BJ (cell line): ENCODE measurements at places on chromosomes 2 and 18.

DNA sequence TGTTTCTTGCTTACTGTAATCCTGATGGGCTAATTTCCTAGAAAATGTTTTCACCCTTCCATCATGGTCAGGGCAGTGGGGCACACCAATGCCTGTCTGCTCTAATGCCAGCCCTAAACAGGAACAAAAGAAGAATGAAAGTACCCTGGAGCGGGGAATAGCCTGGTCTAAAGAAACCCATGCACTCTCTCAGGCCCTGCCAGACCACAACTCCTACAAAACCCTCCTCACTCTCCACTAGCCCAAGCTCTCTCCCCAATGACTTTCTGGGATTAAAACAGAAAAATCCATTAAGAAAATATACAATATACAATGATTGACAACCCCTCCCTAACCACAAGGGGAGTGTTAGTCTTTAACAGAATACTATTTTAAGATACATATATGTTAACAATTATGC, 67.6 kb downstream of the AAK1 start:
- DNase-seq: no peak

- DNase-seq: no peak
Observed at GRCh38 chr2:6664332-6665061, 201.2 kb downstream of the CMPK2 start.

- DNase-seq: no peak
Observed at GRCh38 chr18:7786569-7786968, 219.5 kb downstream of the PTPRM start.

DNA sequence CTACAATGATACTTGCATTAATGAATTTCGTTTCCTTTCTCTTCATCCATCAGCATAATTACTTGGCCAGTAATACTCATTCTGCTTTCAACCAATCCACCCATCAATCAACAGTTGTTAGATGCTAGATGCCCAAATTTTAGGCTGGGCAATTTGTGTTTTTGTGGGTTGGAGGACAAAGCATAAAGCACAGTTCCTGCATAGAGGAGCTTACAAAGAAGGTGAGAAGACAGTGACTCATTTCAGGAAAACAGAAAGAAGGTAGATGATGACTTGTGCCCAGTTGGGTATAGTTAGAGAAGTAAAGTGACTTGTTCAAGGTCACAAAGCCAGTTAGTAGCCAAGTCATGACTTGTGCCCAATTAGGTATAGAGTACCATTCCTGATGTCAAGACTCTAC, 1186.8 kb upstream of the CELF4 start:
- no peak for DNase-seq

GRCh38 chr2:59232394-59233165, 991.5 kb upstream of the FANCL start:
- no peak for DNase-seq

DNA sequence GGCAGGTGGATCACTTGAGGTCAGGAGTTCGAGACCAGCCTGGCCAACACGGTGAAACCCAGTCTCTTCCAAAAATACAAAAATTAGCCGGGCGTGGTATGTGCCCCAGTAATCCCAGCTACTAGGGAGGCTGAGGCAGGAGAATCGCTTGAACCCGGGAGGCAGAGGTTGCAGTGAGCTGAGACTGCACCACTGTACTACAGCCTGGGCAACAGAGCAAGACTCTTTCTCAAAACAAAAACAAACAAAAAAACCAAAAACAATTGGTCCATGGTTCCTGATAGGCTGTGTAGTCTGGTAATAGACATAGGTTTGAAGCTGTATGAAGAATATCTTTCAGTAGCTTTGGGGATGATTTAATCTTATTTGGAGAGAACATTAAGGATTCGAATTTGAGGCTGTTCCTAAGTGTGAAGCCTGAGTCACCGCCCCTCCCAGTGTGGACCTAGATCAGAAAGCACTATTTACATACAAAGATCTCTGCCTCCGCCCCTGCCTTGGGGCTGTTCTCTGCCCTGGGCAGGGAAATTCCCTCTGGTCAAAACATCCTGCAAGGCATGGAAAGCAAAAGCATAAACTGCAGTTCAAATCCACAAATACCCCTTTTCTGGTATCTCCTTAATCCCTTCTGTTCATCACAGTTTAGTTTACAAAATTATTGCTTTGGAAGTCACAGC, 52.8 kb upstream of the PMAIP1 start:
- peak; percentile 30 for DNase-seq

GRCh38 chr18:37289423-37289822, 276.2 kb downstream of the CELF4 start:
- no peak for DNase-seq

DNA sequence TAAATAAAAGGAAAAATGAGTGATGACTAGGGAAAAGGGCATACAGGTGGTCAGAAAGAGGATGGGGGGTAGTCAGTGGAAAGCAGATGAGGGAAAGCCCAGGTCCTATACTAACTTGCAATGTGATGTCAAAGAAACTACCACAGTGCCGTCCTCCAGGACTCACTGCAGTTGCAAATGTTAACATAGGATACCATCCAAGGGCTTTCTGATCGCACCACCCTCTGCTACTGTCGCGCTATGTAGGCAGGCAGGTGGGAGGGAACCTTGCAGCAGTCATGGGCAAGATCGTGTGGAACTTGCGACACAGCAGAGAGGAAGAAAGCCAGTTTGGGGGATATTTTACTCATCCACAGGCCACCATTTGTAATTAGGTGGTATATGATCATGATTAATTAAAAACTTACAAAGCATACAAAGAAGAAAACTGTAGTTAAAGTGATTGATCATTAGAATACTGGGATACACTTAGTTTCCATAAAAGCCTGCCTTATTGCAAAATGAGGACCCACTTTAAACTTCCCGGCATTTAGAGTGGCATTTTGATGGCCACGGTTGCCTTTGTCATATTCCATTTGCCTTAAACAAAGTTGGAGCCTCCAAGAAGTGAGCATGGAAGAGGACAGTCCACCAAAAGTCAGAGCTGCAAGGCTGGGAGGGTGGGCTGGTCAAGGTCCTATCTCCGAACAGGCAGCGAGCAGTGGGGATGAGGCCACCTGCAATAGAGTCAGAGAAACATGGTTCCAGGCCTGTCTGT, 8.5 kb upstream of the ROCK2 start:
- DNase-seq: no peak

- DNase-seq: no peak
Observed at GRCh38 chr2:104914509-104914908, 60.6 kb downstream of the POU3F3 start.

GRCh38 chr2:68366083-68366560, 1.0 kb downstream of the PLEK start:
- no peak for DNase-seq

GRCh38 chr2:27956888-27957287, 66.4 kb downstream of the BABAM2 start:
- DNase-seq: no peak

DNA sequence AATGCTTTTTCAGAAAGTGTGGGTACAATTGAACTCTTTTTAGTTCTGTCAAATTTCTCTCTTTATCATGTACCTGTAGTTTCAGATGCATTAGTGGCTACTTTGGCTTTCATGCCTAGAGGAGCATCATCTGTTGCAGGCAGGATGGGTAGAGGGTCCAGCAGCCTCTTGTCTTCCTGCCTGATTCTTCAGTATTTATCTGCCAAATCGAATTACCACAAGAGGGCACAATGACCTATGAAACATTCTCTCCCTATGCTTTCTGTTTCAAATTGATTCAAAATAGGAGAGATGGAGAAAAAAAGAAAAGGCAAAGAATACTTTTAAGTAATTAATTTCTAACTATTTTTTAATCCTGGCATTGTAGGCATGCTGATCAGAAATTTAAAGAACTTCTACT, 477.2 kb downstream of the TRIB2 start:
- DNase-seq: no peak

DNA sequence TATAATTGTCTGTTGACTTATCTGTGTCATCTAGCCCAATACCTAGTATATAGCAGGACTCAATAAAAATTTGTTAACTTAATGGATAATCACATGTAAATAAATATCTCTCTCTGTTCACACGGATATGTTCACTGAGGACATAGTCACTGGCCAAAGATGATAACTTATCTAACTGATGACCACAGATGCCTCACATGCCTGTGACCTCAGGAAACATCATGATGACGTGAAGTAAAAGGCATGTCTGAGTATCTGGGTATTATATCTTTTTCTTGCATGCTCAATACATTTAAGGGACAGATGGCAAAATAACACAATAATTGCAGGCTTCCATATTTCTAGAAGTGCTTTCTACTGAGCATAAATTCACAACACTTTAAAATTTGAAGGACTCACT, 41.4 kb upstream of the PARD3B start:
- no peak for DNase-seq

GRCh38 chr2:234939576-234939975, 12.2 kb upstream of the SH3BP4 start:
- no peak for DNase-seq

DNA sequence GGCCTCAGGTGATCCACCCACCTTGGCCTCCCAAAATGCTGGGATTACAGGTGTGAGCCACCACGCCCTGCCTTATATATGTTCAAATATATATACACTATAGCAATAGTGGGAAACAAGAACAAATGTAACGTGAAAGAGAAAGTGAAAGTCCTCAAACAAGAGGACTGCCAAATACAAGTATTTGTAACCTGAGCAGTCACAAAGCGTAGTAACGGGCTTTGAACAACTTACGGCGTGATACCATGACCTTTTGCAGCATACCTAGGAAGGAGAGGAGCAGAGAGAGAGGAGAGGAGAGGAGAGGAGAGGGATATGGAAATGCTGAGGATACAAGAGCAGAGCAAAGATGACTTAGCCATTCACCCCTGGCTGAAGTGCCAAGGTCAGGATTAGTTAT, 113.8 kb upstream of the RGPD4 start:
- DNase-seq: no peak

- no peak for DNase-seq
Observed at GRCh38 chr2:71800106-71800809, 346.9 kb downstream of the DYSF start.

GRCh38 chr2:24317491-24317920, 42.8 kb downstream of the ITSN2 start:
- DNase-seq: no peak

- no peak for DNase-seq
Observed at GRCh38 chr2:239802185-239802649, 222.9 kb downstream of the NDUFA10 start.

DNA sequence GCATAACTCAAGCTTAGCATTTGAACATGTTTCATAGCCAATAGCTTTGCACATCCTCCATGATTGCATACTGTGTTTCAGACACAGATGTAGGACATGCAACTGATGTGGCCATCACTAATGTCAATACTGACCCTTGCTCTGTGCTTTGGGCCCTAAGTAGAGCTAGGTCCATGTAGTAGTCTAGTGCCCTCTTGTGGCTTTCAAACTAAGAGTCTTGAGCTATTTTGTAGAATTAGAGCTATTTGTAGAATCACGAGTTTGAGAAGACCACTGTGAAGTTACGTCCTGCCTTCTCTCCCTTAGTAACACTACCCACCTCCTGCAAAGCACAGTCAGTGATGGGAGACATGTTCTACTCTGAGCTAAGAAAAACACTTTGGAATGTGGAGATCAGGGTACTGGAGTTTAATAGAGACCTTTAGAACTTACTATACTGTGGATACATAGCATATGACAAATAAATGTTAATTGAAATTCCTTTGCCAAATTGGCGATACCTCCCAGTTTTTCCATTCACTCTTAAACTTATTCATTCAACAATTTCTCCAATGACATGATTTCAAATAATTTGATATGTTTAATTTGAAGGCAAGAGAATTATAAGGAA, 306.5 kb upstream of the TNP1 start:
- DNase-seq: no peak

GRCh38 chr2:127683757-127684156, 8.4 kb upstream of the LIMS2 start:
- DNase-seq: no peak

- DNase-seq: no peak
Observed at GRCh38 chr2:6352906-6353515, 512.7 kb downstream of the CMPK2 start.

DNA sequence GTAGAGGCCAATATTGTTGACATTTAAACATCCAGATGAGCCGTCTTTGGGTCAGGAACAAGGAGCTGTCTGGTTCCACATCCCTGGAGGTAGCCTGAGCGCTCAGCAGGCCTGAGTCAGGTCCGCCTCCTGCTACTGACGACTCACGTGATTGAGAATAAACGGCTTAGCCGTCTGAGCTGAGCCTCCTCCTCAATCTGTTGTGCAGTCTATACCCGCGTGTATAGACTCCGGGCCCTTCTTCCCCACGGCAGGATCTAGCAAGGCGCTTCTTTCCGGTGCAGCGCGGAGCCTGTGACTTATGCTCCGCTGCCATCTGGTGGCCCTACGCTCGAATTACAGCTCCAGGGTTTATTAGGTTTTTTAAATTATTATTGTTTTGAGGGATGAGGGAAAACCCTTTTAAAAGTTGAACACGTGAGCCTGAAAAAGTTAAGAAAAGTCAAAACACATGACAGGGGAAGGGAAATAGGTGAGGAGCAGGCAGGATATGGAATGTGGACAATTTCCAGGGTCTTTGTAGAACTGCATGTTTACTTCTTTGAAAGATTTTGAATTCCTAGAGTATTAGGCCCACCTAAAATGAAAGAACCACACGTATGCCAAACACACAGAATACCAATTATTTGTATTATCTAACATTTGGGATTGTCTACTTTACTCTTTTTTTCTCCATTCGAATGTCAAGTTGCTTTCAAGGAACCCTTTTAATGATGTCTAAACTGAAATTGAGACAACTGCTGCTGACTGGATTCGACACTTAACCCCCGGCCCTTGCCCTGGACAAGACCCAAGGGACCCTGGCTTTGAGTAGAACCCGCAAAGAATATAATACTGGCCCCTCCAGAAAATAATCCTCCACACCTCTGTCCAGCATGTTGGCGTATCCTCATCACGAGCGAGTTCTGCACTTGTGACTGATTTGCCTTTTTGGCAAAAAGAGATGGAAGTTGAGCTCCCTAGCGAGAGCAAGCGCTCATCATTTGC, 112.4 kb upstream of the ZNF236 start:
- DNase-seq: no peak

- DNase-seq: no peak
Observed at GRCh38 chr2:157438863-157439823, 4.7 kb downstream of the CYTIP start.

GRCh38 chr2:127703282-127703681, 2.0 kb downstream of the SFT2D3 start:
- no peak for DNase-seq

- DNase-seq: no peak
Observed at GRCh38 chr2:208062113-208062512, 36.8 kb upstream of the PLEKHM3 start.

- no peak for DNase-seq
Observed at GRCh38 chr18:74665346-74665745, 67.7 kb downstream of the ZNF407 start.

GRCh38 chr2:42353792-42354429, 7.1 kb downstream of the COX7A2L start:
- DNase-seq: no peak

- no peak for DNase-seq
Observed at GRCh38 chr2:162215162-162215561, 28.1 kb downstream of the FAP start.

DNA sequence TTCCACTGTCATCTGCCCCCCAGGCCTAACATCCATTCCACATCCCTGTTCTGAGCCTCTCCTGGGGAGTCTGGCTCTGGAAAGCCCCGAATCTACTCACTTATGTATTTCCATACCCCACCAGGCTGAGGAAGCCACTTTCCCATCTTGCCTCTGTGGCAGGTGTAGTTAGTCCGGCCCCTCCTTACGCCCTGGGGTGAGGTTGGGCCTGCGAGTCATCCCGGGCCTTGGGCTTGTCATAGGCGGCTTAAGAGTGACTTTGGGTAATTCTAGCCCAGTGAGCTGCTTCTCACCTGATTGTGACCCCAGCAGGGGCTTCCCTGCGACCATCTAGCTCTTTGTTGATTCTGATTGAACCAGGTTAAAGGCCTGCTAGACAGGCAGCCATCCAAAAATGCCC, 21.1 kb downstream of the PCARE start:
- DNase-seq: no peak
